Smooth muscle cell of the brain vasculature (primary cell): ENCODE measurements at places on chromosomes 13 and 19.

DNA sequence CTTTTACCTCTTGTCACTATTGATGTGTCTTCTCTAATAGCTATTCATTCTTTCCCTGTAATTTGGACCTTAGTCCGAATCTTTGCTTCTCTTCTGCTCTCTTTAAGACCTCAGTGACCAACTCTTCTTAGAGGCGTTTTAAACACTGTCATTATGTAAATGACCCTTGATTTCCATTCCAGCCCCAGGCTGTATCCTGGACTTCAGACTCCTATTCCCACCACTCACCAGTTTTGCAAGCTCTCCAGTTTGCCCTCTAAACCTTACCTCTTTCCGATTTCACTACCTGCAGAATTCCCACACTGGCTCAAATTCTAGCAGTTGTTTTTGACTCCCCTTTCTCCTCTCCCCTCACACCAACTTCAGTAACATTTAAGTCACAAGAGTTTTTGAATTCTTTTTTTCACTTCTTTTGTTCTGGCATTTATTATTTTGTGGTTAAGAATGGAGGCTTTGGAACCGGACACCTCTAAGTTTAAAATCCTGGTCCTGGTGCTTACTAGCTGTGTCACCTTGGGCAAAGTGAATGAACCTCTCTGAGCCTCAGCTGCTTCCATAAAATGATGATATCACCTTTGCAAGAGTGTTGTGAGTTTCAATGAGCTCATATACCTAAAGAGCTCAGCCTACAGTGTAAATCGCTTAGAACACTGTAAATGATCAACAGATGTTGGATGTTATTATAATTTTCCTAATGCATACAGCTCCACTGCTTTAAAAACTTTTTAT, 13.6 kb upstream of the HMGB1 start:
- no peak for DNase-seq

- no peak for DNase-seq
Observed at GRCh38 chr19:48879025-48879637, 6.9 kb downstream of the PPP1R15A start.

DNA sequence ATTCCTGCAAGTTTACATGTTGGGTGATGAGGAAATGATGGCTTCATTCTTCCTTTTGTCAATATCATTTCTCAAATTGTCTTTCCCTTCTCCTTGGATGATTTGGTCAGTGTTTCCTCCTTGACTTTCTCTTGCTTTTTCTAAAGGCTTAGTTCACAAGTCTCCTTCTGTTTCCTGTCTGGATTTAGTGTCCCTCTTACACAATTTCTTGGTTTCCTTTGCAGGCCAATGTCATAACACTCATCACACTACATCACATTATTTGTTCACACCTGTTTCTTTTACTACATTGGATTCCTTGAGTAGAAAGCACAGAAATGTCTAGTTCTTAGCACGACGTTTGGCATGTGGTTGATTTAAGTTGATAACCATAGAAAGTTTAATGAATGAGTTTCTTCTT, 490.7 kb downstream of the TDRD3 start:
- no peak for DNase-seq

GRCh38 chr19:49689133-49690078, at the start of gene ADM5:
Gene ADM5 (plus strand): TSS chr19:49689594. CDS start chr19:49689838, 244 bp downstream.
- no peak for DNase-seq

GRCh38 chr13:23928985-23929384, 31.7 kb upstream of the C1QTNF9B start:
- DNase-seq: no peak
